ENCODE measurements at places on chromosomes 11 and 22.

- DNase-seq, result no peak
These were observed 14.0 kb upstream of the EHD1 start for GRCh38 chr11:64892411-64892831.

DNA sequence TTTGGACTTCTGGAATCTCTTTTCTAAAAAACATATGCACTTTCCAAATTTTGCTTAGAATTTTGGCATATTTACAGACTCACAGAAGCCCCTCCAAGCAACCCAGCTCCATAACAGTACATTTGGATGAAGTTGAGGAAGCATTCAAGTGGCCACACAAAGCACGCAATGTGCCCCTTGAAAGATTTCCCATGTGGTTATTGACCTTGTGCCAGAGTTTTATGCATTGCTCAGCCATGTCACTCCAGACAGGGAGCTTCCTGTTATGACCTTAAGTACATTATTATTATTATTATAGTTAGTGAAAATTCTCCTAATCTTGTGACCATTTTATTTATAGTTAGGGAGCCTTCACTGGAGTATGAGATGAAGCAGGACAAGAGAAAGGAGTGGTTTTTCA lies 35.0 kb upstream of the BDNF start:
- no peak for DNase-seq

GRCh38 chr22:29393019-29393608 lies 4.7 kb upstream of the AP1B1 start:
- no peak for DNase-seq

DNA sequence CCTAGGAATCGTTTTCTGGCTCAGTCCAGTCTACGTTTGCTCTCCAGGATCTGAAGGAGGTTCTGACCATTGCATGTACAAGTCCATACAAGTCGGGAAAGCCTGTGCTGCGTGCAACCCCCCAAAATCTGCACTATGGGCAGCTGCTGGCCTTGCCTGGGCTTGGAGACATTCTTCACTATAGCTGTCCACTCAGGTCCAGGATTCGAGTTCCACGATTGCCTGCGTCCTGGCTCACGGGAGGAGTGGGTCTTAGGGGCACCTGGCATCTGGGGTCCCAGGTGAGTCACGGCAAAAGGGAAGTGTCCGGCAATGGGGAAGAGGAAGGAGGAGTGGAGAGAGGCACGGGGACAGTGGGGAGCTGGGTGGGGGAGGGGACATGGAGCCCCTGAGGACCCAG lies 563.0 kb downstream of the BRD1 start:
- DNase-seq, result no peak

DNA sequence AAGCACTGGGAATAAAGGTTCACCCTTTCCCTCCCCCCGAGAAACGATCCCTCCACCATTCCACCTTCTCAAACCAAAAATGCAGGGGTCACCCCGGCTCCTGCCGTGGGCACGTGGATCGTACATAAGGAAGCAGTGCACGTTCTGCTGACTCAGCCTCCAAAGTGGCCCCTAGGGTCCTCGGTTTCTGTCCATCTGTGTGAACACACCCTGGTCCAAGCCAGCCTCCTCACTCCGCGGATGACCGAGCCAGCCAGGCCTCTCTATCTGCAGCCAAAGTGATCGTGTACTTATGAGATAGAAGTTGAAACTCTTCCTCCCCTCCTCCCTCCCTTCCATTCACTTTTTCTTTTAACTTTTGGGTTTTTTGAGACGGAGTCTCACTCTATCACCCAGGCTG lies 16.2 kb downstream of the C11orf24 start:
- no peak for DNase-seq

- no peak for DNase-seq
These were observed 28.1 kb upstream of the LDHA start for GRCh38 chr11:18366286-18366685.

DNA sequence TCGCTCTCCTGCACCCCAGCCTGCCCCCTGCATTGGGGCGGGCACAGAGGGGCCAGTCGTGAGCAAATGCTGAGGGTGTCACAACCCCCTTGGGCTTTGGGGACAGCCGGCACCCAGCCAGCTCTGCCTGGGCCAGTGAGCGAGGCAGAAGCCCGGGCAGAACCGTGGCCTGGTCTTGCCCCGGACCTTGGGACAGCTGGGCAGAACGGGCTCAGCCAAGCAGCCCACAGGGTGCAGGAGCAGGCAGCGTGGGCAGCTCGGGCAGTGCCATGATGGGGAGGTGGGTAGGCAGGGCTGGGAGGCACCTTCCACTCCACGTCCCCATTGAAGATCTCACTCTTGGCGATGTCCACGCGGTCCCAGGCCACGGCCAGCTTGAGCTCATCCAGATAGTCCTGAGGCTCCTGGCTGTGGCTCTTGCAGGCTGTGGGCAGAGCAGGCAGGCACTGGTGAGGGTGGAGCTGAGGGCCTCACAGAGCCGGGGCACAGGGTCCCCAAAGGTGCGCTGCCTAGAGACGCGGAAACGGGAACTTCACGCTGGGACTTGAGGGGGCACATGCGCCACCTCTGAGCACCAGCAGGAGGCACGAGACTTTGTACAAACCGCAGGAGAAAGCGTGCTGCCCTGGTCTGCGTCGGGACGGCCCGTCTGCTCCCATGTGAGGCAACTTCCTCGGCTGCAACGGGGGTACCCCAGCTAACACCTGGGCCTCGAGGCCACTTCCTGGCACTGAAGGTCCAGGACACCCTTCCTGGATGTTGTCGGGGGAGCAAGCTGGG lies 15.2 kb downstream of the TSSC4 start:
- DNase-seq, result no peak

- DNase-seq, result no peak
These were observed 33.1 kb upstream of the POLD3 start for GRCh38 chr11:74559110-74559933.

GRCh38 chr11:22426915-22427314 lies 88.7 kb downstream of the SLC17A6 start:
- DNase-seq, result no peak

DNA sequence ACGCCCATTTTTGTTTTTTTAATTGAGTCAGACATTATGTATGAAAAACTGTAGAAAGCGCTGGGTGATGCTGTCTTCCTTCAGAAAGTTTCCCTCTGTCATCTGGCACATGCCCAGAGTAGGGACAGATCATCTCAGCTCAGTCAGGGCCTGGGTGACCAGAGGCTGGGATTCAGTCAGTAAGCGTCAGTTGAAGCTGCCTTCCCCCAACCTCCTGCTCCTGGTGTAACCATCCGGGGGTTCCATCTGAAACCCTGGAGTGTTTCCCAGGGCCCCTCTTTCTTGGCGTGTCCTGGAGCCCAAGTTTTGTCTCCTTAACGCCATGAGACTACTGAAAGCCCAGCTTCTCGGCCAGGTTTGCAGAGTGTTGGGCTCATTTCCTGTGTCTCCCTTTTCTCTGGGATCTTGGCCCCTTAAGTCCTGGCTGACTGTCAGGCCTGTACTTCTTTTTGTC lies 10.7 kb downstream of the PPFIA1 start:
- DNase-seq, result no peak

DNA sequence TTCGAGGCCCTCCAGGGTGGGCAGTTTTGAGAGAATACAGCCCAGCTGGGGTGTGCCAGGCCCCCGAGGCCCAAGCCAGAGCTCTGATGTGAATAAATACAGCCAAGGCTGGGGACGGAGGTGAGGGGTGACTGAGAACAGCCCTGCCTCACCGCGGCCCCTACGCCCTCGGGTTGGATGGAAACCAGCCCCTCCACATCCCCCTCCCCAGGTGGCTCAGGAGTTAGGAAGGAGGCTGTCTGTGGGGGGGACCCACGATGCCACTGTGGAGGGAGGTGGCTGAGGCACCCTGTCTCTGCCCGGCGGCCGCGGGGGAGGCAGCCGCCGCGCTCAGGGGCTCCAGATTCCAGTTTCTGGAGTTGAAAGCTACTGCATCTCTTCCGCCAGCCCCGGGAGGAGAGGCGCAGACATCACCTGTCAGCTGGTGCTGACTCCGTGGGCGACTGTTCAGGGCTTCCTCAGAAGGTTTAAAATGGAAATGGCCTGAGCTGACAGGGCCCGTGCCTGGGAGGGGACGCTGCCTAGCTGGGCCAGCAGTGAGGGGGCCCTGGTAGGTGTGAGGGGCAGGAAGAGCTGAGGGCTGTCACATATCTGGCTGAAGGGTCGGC lies 1.4 kb downstream of the FLRT1 start:
- no peak for DNase-seq

DNA sequence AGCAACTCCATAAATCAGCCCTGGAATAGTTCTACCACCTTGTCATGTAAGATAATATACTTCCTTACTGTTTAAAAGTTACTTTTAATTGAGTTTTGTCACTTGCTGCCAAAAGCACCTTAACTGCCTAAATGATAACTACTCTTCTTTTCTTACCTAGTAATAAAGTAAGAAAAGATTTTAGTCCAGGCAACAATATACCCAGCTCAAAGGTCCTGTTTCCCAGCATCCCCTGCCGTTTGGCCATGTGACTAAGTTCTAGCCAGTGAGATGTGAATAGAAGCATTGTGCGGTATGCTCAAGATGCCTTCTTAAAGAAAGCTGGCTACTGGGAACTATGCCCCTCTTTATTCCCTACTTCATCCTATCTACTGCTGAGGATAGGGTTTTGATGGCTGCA lies 39.4 kb upstream of the CCDC34 start:
- DNase-seq, result no peak

- DNase-seq, result no peak
These were observed 165.8 kb upstream of the SYT13 start for GRCh38 chr11:45451766-45452440.

DNA sequence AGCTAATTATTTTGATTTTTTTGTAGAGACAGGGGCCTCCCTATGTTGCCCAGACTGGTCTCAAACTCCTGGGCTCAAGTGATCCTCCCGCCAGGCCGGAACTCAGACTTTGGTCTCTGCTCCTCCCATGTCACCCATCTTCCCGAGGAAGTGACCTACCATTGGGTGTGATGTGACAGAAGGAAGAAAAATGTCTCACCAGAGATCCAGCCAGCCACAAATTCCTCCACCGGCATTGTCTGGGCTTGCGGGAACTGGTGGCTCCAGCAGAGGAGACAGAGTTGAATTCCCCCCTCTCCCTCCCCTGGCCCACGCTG lies 772 bp downstream of the SLC25A45 start:
- DNase-seq, result no peak

- DNase-seq, result no peak
These were observed 68.5 kb upstream of the OPCML start for GRCh38 chr11:133600786-133601185.

DNA sequence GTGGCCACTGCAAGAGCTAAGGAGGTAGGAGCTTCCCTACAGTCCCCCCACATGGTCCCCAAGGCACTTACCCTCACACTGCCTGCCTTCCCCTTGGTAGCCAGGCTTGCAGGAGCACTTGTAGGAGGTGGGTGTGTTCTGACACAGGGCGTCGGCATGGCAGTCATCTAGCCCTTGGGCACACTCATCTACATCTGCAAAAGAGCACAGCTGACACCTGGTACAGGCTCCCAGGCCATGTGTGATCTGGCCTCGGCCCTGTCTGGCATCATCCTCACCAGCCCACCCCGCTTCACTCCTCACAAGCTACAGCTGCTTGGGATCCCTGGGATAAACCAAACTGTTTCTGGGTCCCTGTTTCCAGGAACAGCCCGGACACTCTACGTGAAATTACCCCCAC lies 1.8 kb downstream of the SCUBE2 start:
- no peak for DNase-seq

DNA sequence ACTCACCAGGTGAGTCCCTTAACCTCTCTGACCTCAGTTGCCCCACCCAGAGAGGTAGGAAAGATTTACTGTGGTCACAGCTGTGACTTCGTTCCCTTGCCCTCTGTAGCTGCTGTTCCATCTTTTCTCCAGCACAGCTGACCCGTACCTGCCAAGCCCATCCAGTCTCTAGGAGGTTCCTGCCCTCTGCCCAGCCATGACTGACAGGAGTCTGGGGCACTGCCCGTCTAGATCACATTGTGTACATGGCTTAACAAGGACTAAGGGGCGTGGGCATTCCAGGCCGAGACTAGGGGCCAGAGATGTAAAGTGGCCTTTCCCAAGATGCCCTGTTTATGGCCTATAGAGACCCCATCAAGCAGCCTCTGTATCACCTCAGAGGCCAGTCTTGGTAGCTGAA lies 132.0 kb downstream of the PARVA start:
- DNase-seq, result no peak

- DNase-seq, result no peak
These were observed 5.0 kb upstream of the DGKZ start for GRCh38 chr11:46342239-46342638.

GRCh38 chr11:119975561-119976152 lies 162.3 kb downstream of the TRIM29 start:
- DNase-seq, result peak; percentile 75

- no peak for DNase-seq
These were observed 34.4 kb upstream of the TRIM29 start for GRCh38 chr11:120172054-120172911.

GRCh38 chr11:130533113-130533798 lies 84.8 kb downstream of the ADAMTS15 start:
- no peak for DNase-seq

DNA sequence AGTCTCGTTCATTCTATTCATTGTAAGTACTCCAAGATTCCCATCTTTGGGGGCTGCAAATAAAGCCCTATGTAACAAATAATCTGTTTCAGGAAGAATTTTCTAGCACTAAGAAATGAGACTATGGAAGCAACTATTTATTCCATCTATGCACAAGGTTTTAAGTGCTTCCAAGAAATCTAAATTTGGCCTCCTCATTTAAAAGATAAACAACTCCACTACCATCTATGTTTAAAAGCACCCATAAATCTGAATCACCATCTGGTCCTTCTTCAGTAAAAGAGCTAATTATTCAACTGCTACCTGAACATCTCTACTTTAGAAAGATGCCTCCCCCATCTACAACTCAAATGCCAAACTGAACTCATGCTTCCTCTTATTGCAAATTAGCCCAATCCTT lies 547.3 kb upstream of the LRRC4C start:
- DNase-seq, result no peak

GRCh38 chr11:76744186-76745043 lies 38.7 kb upstream of the TSKU start:
- DNase-seq, result no peak

DNA sequence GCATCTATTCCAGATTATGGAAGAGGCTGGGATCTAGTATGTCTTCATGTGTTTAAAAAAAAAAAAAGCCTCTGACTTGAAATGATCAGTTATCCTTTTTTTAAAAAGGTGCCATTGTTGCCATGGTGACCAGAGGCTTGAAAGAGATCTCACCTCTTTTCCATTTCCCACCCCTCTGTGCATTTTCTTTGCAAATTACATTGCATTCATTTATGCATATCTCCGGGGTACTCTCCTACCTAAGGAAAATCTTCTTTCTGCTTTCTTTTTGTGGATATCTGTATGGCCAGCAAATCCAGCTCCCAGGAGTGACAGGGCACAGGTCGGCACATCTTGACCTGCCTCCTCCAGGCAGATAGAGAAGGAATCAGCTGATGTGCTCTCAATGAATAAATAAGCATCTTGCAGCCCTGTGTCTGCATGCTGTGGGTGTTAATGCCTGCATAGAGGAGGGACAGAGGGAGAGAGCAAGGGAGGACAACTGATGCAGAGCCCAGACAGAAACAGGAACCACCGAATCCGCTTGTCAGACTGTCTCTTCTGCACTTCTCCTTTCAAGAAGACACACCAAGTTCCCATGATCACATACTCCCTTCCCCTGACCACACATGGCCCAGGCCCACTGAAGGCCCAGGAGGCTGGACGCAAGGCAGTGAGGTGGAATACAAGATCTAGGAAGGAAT lies 50.9 kb downstream of the CWC15 start:
- DNase-seq, result no peak
